T-helper 17 cell (primary cell): ENCODE measurements at places on chromosomes 1 and 21. TPM values are rescaled to one million over a fixed set of nuclear protein-coding genes. Genes with fewer than 3 reads are reported as not detected.

DNA sequence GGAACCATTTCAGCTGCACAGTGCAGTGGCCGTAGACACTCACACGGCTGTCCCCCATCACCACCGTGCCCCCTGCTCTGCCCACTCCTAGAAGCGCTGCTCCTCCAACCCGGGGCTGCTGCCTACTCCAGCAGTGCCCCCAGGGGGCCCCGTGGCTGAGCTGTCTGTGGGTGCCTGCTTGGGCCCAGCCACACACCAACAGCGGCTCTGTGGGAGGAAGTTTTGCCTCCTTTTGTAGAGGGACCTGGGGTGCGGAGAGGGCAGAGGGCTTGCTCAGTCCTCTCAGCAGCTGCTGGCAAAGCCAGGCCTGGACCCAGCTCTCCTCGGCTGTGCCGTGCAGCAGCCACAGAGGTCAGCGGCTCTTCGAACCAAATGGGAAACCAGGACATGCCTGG is 11.4 kb upstream of the LRRC3 start:
- no peak for DNase-seq

DNA sequence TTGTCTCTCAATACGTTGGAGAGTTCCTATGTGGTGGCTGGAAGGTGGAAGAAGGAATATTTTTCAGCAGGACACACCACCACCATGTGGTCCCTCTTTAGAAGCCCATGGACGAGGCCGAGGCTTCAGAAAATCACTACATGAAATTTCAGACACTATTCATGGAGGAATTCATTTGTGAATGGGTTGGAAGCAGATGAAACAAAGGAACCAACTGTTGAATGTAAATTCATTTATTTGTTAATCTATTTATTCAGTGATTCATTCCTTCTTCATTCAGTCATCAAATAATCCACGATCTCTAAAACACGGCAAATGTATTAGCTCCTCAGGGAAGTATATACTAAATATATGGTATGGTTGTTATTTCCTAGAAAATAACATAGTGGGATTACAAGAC is 12.2 kb downstream of the SLC35F3 start:
- DNase-seq: no peak

- no peak for DNase-seq
Observed at GRCh38 chr21:44024887-44025353, 12.8 kb downstream of the TRAPPC10 start.

DNA sequence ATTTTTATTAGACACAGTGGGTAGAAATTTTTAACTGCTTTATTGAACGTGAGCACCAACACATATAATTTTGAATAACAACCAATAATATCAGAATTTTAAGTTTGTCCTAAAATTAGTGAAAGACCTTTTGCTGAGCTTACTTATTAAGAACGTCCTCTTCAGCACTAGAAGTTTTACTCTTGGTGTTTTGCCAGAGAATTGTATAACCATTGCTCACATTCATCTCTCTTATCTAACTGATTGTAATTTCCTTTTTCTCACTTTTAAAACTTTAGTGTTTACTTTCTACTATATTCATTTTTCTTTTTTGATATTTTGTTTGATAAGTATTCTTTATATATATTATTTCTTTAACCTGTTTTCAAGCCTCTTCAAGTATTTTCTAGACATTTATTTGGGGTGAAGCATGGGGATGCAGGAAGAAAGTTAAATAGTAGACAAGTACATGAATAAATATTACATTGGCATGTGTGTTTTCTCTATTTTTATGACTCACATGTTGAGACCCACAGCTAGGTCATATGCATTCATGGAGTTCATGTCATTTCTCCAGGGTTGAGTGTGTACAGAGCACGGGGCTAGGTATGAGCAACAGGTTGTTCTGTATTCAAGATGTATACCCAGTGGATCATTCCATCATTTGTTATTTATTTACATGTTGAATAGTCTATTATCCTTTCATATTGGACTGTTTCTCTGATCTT is 90.6 kb downstream of the ATP6V1G3 start:
- no peak for DNase-seq

Gene ZNF695
- not detected for total RNA-seq

Gene CHIA
- not detected for total RNA-seq

Gene LMOD1
- total RNA-seq: not detected

Gene B3GALT2
- total RNA-seq: 6.0 TPM
